Right hindlimb (tissue), 1 donor: ENCODE measurements at places on chromosomes 11 and 22.

- no peak for DNase-seq
Observed at GRCh38 chr11:73637012-73637411, 9.4 kb upstream of the PLEKHB1 start.

DNA sequence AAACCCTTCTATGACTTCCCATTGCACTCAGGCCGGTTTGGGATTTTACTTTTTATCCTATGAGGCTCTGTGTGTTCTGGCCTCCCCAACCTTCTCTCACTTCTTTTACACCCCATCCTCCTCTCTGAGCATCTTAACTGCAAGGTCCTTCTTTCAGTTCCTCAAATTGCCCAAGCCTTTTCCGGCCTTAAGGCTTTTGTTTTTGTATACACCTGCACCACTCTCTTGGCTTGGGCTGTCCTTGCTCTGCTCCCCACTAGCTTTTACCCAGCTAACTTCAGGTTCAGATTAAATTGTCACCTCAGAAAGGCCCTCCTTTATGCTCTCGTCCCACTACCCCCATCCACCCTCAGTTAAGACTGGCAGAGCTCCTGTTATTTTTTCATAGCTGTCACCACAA lies 55.5 kb downstream of the FAM83F start:
- DNase-seq, result no peak

DNA sequence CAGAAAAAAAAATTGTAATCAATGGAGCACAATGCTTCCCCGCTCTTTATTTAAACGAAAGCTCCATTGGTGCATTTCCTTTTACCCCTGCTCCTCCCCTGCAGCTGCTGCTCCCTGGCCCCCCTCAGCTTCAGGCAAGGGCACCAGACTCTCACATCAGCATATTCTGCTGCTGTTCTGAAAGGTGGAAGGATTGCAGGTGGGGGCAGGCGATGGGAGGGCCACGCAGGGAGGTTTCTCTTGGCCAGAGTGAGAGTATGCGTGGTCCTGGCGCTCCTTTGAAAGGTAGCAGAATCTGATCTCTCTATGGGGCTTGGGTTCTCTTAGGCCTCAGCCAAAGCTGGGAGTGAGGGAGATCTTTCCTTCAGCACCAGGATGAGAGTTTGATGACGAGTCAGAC lies 240.9 kb upstream of the CADM1 start:
- no peak for DNase-seq

DNA sequence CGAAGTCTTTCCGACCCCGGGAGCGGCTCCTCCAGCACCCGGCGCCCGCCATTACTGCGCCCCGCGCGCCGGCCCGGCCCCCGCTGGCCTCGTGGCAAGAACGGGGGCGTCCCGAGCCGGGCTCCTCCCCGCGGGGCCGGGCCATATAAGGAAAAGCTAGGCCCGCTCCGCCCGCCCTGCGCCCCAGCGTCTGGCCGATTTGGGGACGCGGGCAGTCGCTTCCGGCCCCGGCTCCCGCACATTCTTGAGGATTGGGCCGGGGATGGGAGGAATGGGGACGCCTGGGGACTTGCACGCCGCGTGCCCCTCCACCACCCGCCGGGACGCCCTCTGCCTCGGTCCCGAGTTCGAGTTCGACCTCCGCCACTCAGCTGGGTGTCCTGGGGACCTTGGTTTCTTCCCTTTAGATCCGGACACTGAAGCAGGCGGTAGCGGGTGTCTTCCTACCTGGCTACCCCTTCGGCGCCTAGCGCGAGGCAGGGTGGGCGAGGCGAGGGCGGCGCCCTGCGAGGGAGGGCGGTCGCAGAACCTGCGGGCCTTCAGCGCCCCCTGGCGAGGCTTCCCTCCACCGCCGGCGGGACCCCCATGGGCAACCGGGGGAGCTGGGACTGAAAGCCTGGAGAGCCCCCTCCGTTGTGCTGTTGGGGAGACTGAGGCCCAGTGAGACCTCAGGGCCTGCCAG lies 3.8 kb downstream of the SMTN start:
- peak; percentile 92 for DNase-seq

DNA sequence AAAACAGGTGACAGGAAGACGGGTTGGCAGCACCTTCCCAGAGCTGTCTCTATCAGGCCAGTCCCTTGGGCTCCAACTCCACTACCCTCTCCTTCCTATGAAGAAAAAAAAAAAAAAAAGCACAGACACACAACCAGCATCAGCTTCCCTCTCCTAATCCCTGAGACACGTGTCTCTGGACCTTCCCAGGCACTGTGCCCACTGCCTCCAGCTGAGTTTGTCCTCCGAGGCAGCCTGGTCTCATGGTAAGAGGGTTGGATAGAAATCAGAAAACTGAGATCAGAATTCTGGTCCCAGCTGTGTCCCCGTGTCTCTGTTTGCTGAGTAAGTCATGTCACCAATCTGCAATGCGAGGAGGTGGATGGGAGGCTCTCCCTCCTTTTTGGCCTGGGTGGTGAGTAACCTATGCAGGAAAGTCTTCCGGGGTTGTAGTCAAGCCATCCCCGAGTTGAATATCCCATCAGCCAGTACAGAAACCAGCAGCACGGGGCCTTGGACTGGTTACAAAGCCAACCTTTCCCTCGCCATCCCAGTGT lies 193.7 kb upstream of the TBCEL start:
- peak; percentile 67 for DNase-seq

GRCh38 chr22:26677217-26677616 lies 19.8 kb downstream of the MIAT start:
- DNase-seq, result no peak

DNA sequence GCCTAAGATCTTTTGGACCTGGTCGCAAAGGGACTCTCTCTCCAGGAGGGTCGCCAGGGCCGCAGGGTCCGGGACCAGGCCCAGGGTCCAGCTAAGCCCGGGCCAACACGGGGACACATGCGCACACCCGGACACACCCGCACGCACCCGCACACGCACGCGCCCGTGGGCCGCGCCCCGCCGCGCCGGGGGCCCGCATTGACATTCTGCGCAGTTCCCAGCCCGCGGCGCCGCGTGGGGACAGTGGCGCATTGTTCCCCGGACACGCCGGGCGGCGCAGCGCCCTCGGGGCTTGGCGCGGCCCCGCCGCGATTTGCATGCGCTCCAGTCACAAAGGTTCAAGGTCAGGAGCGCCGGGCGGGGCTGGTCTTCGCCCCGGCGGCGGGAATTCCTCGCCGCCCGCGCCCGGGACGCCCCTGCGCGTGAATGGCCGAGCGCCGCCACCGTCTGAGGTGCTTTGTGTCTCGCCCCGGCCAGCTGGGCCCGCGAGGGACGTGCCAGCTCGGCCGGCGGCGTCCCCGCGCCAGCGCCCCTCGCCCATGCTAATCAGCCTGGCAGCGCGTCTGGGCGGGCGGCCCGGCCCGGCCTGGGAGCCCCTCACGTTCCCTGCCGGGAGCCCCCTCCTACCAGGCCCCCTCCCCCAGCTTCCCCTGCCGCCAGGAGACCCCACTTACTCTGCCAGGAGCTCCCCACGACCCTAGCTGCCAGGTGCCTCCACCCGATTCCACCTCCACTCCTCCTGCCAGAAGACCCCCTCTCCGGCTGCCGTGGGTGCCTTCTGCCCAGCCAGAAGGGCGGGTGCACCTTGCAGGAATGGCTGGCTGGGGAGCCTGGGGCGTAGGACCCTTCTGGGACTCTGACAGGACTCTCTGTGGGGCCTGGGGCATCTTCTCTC lies 50.5 kb upstream of the WNT7B start:
- DNase-seq, result peak; percentile 31

DNA sequence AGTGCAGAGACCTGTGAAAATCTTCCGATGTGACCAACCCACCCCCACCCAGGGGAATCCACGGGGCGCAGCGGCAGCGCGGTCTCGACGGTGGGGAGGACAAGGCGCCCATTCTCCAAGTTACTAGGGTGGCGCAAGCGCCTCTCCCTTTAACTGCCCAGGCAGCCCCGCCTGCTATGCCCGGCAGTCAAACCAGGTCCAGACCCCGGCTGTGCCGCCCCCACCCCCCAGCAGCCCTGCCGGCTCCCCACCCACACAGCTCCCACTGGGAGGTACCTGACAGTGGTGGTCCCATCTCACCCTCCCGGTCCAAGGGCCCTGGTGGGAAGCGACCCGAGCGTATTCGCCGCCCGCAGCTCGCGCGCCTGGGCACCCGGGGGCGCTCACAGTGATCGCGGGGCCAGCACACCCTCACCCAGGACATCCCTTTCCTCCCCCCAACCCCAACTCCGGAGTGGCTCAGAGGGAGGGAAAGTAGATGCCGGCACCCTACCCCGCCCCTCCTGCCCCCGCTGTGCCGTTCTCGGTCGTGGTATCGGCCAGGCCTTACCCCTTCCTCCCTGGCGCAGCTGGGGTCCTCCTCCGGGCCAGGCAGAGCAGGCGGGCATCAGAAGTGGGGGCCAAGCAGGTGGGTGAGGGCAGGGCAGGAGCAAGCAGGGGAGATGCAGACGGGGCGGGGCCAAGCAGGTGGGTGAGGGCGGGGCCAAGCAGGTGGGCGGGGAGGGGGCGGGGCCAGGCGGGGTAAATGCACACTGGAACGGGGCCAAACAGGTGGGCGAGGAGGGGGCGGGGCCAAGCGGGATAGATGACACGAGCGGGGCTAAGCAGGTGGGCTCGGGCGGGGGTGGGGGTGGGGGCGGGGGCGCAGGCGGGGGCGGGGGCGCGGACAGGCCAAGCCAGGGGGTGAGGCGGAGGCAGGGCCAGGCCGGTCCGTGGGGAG lies at the start of gene TRPM5:
TRPM5 (minus strand) TSS at position 634 of the 940 bp plus-strand sequence. CDS start 21,478 bp downstream, outside the sequence.
- no peak for DNase-seq

- DNase-seq, result no peak
Observed at GRCh38 chr22:50261615-50262459, at the start of gene MAPK12. TSS of gene MAPK12 (minus strand) at chr22:50261683. CDS start at chr22:50261509, 174 bp downstream.

DNA sequence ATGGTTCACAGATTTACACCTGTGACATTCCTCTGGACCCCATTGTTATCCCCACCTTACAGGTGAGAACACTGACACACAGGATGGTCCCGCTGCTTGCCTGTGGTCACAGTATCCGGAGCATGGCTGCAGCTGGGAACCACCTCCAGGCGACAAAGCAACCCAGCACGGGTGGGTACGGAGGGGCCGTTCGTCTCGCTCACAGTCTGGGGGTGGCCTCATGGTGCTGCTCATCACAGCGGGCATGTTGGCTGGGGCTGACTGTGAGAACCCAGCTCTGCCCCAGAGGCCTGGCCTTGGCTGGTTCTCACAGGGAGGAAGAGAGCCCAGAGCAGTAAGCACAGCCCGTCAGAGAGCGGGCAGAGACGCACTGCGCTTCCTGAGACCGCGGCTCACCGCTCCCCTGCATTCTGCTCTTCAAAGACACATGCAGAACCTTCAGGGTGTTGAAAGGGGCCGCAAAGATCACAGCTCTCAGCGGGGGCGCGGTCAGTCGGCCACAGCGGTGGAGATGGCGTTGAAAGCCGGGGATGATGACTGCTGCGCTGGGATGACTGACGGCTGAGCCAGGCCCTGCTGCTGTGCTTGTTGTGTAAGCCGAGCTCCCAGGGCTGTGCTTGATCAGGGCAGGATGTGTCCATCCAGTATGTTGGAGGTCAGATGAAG lies 423.0 kb downstream of the BRD1 start:
- DNase-seq, result no peak

DNA sequence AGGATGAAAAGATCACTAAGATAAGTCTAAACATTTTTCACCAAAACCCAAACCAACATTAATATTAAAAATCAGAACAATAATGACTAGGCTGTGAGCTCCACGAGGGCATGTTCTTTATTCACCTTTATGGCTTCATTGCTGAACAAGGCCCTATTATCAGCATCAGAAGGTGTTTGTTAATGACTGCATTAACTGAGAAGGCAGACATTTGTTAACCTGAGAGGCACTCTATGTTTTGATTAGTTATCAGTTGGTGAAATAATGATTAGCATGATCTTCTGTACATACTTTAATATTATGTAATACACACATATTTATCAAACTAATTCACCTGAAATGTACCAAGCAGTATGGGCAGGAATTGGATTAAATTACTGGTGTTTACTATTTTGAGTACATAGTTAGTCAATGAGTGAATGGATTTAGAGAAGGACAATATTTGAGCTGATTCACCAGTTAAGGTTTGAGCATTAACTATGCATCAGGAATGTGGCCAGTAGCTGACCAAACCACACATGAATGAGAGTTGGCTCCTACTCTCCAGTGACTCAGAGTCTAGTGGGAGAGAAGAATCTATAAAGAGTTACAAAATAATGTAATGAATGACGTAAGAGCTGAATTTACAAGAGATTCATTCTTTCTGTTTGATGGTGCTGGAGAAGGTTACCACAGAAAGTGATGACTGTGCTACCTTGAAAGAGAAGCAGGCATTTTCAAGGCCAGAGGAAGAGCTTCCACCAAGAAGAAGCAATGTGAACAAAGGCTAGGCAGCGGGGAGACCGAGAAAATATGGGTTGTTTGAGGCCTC lies 6.7 kb downstream of the IL18 start:
- DNase-seq, result no peak

- no peak for DNase-seq
Observed at GRCh38 chr11:90919332-90919731, 696.5 kb upstream of the CHORDC1 start.

DNA sequence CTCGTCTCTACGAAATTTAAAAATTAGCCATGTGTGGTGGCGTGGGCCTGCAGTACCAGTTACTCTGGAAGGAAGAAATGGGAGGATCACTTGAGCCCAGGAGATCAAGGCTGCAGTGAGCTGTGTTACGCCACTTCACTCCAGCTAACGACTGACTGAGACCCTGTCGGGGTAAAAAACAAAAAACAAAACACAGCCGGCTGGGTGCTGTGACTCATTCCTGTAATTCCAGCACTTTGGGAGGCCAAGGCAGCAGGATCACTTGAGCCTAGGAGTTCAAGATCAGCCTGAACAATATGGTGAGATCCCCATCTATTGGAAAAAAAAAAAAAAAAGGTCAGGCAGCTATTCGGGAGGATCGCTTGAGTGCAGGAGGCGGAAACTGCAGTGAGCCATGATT lies 2.4 kb downstream of the PAFAH1B2 start:
- DNase-seq, result no peak

- no peak for DNase-seq
Observed at GRCh38 chr11:64875369-64876228, 2.8 kb downstream of the EHD1 start.

- no peak for DNase-seq
Observed at GRCh38 chr11:21411597-21411996, 742.2 kb downstream of the NELL1 start.

DNA sequence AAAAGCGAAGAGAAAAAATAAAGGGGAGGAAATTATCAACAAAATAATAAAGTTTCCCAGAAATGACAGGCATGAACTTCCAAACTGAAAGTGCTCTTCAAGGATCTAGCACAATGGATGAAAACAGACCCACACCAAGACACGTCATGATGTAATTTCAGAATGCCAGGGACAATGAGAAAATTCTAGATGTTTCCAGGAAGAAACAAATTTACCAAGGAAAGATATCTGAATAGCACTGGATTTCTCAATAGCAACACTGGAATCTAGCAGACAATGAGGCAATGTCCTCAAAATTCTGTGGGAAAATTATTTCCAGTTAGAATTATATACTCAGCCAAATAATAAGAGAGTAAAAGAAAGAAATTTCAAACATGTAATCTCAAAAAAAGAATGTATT lies 46.0 kb downstream of the DENND5A start:
- DNase-seq, result no peak

- DNase-seq, result no peak
Observed at GRCh38 chr11:26719998-26720397, 1.9 kb downstream of the SLC5A12 start.

DNA sequence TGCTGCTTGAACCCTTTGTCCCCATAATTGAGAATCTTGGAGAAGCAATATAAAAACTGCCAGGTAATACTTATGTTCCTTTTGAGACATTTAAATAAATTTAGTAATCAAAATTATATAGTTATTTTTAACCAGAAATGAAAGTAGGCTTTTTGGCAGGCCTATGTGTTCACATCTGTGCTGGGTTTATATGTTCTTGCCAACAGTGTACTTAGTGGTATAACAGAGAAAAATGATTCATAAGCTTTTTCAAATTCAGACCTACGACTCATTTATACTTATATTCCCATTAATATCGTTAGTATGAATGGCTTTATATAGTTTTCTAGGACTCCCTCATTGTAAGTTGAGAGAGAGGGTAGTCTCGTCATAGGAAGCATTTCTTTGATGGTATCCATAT lies 79.0 kb downstream of the DDX10 start:
- no peak for DNase-seq
